CD4-positive, alpha-beta T cell (primary cell): ENCODE measurements at places on chromosomes 1 and 21. TPM values are rescaled to one million over a fixed set of nuclear protein-coding genes. Genes with fewer than 3 reads are reported as not detected.

- H3K4me3 ChIP-seq = no peak overlapping the region
- no peaks in the 10 kb centered on the region for H3K36me3 ChIP-seq
- H3K27ac ChIP-seq = no peak overlapping the region
- H3K4me1 ChIP-seq = no peaks in the 10 kb centered on the region
- DNase-seq = no peak
These were observed 135.4 kb downstream of the NTNG1 start for GRCh38 chr1:107276247-107276646.

DNA sequence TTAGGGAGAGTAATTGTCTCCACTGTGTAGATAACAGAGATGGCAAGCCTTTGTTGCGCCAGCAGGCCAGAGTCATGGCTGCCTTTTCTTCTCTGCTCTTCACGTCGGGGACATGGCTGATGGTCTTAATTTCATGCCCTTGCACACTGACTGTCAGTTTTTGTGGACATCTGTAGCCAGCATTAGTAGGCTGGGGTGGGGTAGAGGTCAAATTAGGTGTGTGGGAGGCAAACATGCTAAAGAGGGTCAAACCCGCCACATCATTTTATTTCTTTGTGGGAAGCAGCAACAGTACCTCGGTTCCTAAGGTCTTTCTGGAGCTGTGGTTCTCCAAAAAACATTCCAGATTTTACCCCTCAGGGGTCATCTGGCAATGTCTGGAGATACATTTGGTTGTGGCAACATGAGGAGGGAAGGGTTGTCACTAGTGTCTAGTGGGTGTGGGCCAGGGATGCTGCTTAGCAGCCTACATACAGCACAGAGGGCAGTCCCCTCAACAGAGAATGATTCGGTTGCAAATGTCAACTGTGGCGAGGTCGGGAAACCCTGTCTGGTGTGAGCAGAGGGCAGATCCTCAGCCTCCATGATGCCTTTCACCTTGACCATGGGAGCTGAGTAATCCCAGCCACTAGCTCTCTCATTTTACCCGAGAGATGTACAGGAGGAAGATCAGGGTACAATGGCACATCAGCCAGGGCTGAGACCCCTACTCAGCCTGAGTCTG is 14.7 kb downstream of the RUNX1 start:
- DNase-seq = no peak
- H3K27ac ChIP-seq = no peak overlapping the region
- no peaks in the 10 kb centered on the region for H3K27me3 ChIP-seq
- peaks cover 84% of the 10 kb centered on the region for H3K4me1 ChIP-seq
- H3K4me3 ChIP-seq = no peak overlapping the region
- H3K36me3 ChIP-seq = peaks cover 41% of the 10 kb centered on the region

GRCh38 chr21:36555199-36555800 is 75.4 kb upstream of the CLDN14 start:
- H3K27me3 ChIP-seq = peaks cover 3% of the 10 kb centered on the region
- no peaks in the 10 kb centered on the region for H3K4me1 ChIP-seq
- no peak for DNase-seq

- H3K36me3 ChIP-seq = no peaks in the 10 kb centered on the region
- no peak overlapping the region for H3K4me3 ChIP-seq
- no peak overlapping the region for H3K27ac ChIP-seq
- DNase-seq = no peak
These were observed 39.8 kb downstream of the TBX15 start for GRCh38 chr1:118948351-118948750.

GRCh38 chr1:162554258-162554657 is 7.3 kb upstream of the UAP1 start:
- no peaks in the 10 kb centered on the region for H3K4me1 ChIP-seq
- H3K27me3 ChIP-seq = no peaks in the 10 kb centered on the region
- H3K4me3 ChIP-seq = no peak overlapping the region

EXTL1 gene
- total RNA-seq = not detected

OVAAL gene
- total RNA-seq = not detected
